ENCODE measurements at places on chromosomes 2 and 18.
A peak's percentile ranks its signal among the peaks of the same experiment; 100 is the strongest.

DNA sequence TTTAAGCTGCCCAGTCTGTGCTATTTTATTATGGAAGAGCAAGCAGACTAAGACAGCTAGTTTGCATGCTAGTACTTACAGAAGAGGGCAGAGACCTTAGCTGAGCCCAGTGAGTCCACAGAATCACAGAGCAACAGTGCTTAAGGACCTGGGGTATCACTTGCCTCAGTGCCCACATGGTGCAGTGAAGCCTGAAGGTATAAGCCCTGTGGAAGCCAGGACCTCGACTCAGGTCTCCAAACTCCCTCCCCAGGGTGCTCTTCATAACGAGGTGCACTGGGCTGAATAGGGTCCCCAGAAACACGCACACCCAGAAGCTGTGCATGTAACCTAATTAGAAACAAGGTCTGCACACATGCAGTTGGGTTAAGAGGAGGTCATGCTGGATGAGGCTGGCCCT lies 718.1 kb downstream of the GALR1 start:
- DNase-seq = no peak

GRCh38 chr2:210169516-210170195 lies 1.6 kb downstream of the KANSL1L start:
- DNase-seq = peak; percentile 70

GRCh38 chr2:206305523-206306245 lies 31.2 kb downstream of the ZDBF2 start:
- DNase-seq = no peak

GRCh38 chr2:214293593-214293992 lies 117.3 kb upstream of the VWC2L start:
- DNase-seq = no peak

DNA sequence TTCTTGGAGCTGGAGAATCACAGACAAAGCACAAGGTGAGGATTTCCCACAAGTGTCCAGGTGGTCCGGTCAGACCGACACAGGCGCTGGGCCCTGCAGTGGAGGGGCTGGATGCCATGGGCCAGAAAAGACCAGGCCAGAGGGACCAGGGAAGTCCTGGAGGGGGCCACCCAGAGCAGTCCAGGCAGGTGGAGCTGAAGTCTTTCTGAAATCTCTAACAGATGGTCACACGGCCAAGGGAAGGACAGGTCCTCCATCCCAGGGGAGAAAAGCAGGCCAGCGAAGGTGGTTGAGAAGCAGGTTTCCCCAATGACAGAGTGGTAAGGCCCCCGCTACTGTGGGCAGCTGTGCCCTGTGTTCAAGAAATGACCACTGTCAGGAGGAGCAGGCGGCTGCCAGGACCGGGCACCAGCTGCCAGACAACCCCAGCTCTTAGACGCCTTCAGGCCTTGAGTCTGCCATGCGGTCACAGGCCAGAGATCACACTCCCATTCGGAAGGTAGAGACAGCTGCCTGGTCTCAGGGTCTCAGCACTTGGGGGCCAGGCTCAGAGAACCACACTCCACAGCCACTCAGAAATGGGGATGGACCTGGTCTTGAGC lies 25.9 kb downstream of the HS1BP3 start:
- DNase-seq = no peak

GRCh38 chr18:59035591-59035990 lies 104.1 kb upstream of the SEC11C start:
- DNase-seq = no peak

DNA sequence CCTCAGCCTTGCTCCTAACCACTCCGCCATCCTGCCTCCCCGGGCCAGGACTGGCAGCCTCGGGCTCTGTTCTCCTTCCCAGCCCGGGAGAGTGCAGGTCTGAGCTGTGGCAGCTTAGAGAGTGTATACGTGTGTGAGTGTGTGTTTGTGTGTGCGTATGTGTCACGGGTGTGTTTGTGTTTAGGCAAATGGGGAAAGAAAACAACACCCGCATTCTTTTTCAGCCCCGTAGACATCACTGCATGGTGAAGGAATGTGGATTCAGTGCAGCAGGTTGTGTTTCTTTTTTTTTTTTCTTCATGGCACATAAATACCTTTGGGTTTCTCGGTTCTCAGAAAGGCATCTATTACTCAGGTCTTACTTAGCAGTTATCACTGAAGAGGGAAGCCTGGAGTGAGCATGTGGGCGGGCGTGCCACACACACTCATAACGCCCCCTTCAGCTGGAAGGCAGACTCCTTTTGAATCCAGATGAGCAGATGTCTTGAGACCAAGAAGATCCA lies 44.2 kb downstream of the GLI2 start:
- peak; percentile 39 for DNase-seq

DNA sequence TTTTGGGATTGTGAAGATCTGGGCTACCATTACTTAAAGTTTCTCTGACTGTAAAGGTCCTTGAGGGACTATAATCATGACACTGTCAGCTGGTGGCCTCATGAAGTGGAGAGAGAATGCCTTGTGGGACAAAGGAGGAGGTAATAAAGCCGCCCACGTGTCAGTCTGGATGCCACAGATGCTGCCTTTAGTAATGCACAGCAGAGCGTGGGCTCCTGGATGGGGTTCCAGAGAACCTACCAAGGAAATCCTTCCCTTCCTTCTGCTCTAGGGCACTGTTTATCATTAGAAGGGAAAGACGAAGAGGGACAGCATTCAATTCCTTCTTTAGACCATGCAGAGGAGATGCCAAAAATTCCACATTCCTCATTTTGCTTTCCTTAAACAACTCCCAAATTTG lies 63.5 kb downstream of the COL5A2 start:
- no peak for DNase-seq
